ENCODE measurements at places on chromosomes 2 and 18.

DNA sequence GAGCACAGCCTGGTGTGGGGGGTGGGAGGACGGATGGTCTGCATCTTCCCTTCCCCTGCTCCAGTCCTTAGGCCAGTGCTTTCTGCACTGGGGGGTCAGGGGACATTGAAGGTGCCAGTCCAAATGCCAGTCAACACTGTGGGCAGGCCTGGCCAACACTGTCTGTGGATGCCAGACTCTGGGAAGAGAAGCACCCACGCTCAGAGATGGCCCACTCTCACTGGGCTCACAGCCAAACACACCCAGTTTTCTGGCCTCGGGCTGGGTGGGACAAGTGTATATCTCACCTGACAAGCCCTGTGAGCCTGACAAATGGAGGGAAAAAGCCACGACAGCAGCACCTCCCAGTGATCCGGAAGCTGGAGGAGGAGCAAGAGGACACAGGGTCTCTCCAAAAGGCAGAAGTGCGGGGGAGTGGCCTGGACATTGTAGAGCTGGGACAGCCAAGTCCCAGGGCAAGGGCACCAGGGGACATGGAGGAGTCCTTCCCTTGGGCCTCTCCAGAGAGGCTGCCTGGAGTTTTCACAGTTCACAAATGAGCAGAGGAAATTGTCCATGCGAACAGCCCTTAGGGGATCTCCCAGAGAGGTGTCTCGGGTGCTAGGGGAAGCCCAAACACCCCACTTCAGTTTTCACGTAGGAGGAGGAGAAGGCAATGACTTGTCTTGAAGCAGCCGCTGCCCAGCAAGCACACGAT, 79.3 kb downstream of the SDC1 start:
- DNase-seq: no peak

- DNase-seq: peak; percentile 77
These were observed 177.6 kb upstream of the CCDC68 start for GRCh38 chr18:55136864-55137263.

DNA sequence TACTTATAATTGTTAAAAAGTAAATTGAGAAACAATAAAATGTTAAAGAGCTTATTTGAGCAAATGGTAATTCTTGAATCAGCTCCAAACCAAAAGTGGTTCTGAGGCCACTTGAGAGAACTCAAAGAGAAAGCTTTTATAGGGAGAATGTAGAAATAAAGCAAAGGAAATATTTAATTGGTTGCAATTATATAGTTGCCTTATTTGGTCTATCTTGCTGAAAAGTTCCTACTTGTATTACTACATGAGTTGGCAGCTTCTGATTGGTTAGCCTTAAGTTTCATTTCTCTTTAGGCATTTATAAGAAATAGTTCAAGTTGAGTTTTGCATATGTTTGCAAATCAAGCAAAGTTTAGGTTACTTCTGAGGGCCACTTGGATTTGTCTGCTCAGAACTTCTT, 38.1 kb downstream of the SCN2A start:
- peak; percentile 34 for DNase-seq

DNA sequence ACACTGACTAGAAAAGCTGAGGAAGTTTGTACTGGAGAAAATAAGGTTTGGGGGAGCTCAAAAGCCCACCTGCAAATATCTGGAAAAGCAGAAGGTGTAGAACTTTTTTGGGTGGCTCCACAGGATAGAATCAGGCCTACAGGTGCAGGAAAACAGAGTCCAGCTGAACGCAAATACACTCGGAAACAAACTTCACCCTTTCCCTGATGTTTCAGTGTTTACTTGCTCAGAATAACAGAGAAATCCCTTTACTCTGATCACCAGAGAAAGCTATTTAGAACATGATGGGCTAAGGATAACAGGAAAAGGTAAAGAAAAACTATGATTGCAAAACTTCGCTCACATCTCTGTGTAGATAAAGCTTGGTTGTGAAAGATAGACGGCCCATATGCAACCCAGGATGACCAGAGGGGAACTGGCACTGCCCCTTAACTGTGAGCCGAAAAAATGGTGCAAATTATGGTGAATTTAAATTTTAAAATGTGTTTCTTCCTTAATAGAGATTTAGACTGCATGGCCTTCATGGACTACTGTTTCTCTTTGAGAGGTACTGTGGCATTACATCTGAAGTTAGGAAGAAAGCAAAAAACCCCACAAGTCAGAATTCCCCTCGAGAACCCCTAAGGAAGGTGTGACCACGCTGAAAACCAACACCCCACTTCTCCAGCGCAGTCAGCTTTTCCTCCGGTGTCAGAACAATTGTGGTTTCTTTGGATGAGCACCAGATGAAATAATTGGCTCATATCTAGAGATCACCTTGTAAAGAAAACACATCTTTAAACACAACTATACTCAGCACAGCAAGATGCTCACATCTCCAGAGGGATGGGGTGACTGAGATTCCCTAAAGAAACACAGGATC, 84.5 kb upstream of the TMEM247 start:
- DNase-seq: no peak

DNA sequence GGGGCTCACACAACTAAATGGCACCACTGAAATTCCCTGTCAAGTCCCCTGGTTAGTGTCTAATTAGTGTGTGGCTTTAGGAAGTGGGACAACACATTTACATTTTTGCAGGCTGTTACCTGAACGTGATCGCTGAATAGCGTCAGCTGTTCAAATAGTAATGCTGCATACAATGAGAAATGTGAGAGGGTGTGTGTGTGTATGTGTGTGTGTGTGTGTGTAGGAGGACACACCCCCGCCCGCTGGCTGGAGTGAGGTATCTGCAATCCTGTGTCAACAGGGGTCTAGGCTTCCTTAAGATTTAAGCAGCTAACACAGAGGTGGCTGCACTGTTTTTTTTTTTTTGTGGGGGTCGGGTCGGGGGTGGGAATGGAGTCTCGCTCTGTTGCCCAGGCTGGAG, 4.8 kb upstream of the LYPD6B start:
- DNase-seq: no peak

Data from fibroblast of skin of right biceps (primary cell).